ENCODE measurements at places on chromosomes 4 and X. TPM values are rescaled to one million over a fixed set of nuclear protein-coding genes. Genes with fewer than 3 reads are reported as not detected.

Gene CPLX1
- 1.9 TPM for total RNA-seq

Gene ZNF275
- total RNA-seq: 15.6 TPM

Gene CXCL5
- total RNA-seq: not detected

Gene TMPRSS11B
- total RNA-seq: not detected

Gene GRIA2
- not detected for total RNA-seq

Gene SLC9B1
- 3.4 TPM for total RNA-seq

Gene UGT2B7
- total RNA-seq: not detected

Gene C4orf51
- total RNA-seq: not detected

Gene MAGEA2
- total RNA-seq: not detected

Gene CEP44
- 29.7 TPM for total RNA-seq

Gene CFP
- total RNA-seq: 9.5 TPM

Gene KCNE5
- total RNA-seq: 0.16 TPM

Gene SRPK3
- not detected for total RNA-seq

Gene TMEM192
- total RNA-seq: 10.2 TPM

Gene PHOX2B
- total RNA-seq: not detected

GRCh38 chrX:73126240-73126639 is 46.9 kb upstream of the PABPC1L2A start:
- no peak for DNase-seq
- peaks cover 20% of the 10 kb centered on the region for H3K27me3 ChIP-seq
- peaks cover 3% of the 10 kb centered on the region for H3K36me3 ChIP-seq
- H3K4me1 ChIP-seq: no peaks in the 10 kb centered on the region

GRCh38 chr4:161448550-161449180 is 715.1 kb downstream of the FSTL5 start:
- no peaks in the 10 kb centered on the region for H3K4me1 ChIP-seq
- H3K27me3 ChIP-seq: no peaks in the 10 kb centered on the region
- H3K27ac ChIP-seq: no peak overlapping the region
- no peak overlapping the region for H3K4me3 ChIP-seq
- DNase-seq: no peak
- no peaks in the 10 kb centered on the region for H3K36me3 ChIP-seq

- peaks cover 3% of the 10 kb centered on the region for H3K36me3 ChIP-seq
- peaks cover 20% of the 10 kb centered on the region for H3K4me1 ChIP-seq
- peaks cover 14% of the 10 kb centered on the region for H3K27me3 ChIP-seq
- peak overlapping the region; percentile 100 for H3K27ac ChIP-seq
Observed at GRCh38 chrX:68498044-68498507, 775 bp upstream of the YIPF6 start.

DNA sequence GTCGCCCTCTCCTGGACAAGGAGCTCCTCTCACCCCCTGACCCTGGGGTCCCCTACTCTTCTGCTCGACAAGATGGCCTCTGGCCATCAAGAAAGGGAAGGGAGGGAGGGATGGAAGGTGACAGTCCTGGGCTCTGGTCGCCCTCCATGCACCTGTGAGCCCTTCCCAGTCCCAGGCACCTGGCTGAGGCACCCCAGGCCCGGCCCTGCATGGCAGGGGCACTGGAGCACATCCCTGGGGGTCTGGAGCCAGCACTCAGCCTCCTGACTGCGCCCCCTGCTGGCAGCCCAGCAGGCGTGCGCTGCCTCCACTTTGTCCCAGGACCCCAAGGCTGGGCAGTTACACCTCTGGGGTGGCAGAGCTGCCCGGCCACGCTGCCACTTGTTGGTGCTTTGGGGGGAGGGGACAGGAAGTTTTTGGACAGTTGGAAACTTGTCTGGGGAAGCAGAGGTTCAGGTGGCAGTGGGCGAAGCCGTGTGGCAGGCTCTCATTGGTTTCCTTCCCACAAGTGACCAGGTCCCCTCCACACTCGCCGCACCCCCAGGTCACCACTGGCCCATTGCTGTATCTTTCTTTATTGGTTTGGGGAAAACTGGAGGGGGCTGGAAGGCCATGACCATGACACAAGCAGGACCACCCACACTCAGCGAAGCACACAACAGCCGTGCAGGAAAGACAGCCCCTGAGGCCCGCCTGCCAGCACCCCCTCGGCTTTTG is 4.3 kb downstream of the PNCK start:
- H3K4me3 ChIP-seq: no peak overlapping the region
- peak; percentile 41 for DNase-seq
- peaks cover 10% of the 10 kb centered on the region for H3K4me1 ChIP-seq
- H3K27ac ChIP-seq: no peak overlapping the region

- H3K27ac ChIP-seq: no peak overlapping the region
- H3K4me3 ChIP-seq: no peak overlapping the region
- no peak for DNase-seq
- peaks cover 10% of the 10 kb centered on the region for H3K4me1 ChIP-seq
Observed at GRCh38 chrX:30870572-30870971, 18.5 kb downstream of the TAB3 start.

DNA sequence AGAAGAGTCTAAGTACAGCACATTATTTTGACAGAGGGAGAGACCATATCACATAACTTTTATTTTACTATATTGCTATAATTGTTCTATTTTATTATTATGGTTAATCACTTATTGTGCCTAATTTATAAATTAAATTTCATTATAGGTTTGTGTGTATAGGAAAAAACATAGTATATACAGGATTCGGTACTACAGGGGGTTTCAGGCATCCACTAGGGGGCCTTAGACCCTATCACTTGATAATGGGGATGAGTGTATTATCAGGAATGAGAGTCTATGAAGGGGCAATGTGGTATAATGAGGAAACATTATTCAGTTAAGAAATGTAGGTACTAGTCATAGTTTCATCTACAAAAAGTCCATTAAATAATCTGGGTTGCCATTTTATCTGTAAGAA is 833.1 kb downstream of the C4orf33 start:
- no peaks in the 10 kb centered on the region for H3K4me1 ChIP-seq
- H3K36me3 ChIP-seq: no peaks in the 10 kb centered on the region
- H3K27me3 ChIP-seq: no peaks in the 10 kb centered on the region
- no peak for DNase-seq
- H3K4me3 ChIP-seq: no peak overlapping the region

DNA sequence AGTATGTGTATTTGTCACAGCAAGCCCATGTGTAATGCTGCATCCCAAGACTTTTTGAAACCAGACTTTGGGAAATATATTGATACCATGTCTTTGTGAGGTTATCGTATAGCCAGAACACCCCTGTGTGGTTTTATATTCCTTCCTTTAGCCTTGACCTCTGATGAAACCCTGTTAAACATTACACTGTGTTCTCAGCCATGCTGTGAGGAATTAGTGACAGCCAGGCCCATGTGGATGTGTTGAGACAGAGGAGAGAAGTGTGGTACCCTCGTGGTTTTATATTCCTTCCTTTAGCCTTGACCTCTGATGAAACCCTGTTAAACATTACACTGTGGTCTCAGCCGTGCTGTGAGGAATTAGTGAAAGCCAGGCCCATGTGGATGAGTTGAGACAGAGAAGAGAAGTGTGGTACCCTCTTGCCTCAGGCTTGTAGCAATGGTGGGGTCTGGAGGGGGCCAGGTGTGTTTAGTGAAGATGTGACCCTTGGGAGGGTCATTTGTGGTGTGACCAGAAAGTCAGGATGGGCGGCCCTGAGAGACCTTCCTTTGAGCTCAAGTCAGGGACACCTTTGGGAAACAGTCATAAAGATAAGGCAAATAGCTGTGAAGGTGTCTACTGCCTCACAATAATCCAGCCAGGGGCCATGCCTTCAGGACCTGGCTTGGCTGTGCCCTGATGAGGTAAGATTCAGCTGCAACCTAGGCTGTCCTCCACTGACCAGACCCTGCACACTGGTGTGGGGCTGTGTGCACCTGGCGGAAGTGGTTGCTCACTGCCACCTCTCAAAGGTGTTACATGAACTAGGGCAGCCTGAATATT is 110.0 kb downstream of the IRF2 start:
- H3K27me3 ChIP-seq: no peaks in the 10 kb centered on the region
- peaks cover 2% of the 10 kb centered on the region for H3K36me3 ChIP-seq
- no peak overlapping the region for H3K27ac ChIP-seq

DNA sequence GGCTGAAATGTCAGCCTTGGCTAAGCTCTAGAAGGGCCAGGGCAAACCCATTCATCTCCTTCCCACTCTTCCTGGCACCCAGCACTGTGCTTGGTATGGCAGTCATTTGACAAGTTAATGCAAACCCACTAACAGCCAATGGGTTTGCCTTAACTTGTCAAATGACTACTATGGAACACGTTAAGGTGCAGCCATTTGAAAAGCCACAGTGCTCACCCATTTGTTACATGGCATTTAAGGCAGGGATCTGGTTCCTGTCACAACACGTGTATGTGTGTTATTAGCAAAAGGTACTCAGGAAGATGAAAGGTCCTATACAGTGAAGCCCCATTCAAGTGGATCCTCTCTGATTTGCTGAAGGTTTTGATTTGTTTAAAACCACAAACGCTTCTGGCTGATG is 7.2 kb downstream of the CRMP1 start:
- H3K4me3 ChIP-seq: no peak overlapping the region
- H3K4me1 ChIP-seq: no peaks in the 10 kb centered on the region
- H3K27ac ChIP-seq: no peak overlapping the region
- no peak for DNase-seq
- peaks cover 56% of the 10 kb centered on the region for H3K27me3 ChIP-seq
- H3K36me3 ChIP-seq: no peaks in the 10 kb centered on the region

- H3K27ac ChIP-seq: no peak overlapping the region
- H3K4me3 ChIP-seq: peak overlapping the region; percentile 22
- peak; percentile 40 for DNase-seq
- no peaks in the 10 kb centered on the region for H3K27me3 ChIP-seq
Observed at GRCh38 chr4:40656201-40656863, 26.7 kb upstream of the RBM47 start.

- H3K4me3 ChIP-seq: no peak overlapping the region
- H3K36me3 ChIP-seq: no peaks in the 10 kb centered on the region
- no peak overlapping the region for H3K27ac ChIP-seq
- no peaks in the 10 kb centered on the region for H3K4me1 ChIP-seq
- H3K27me3 ChIP-seq: no peaks in the 10 kb centered on the region
- DNase-seq: no peak
Observed at GRCh38 chr4:40811956-40812355, 62.2 kb downstream of the NSUN7 start.

GRCh38 chr4:85873566-85873965 is 398.6 kb downstream of the ARHGAP24 start:
- no peak overlapping the region for H3K4me3 ChIP-seq
- H3K4me1 ChIP-seq: no peaks in the 10 kb centered on the region
- H3K27ac ChIP-seq: no peak overlapping the region
- H3K36me3 ChIP-seq: no peaks in the 10 kb centered on the region
- no peak for DNase-seq
- no peaks in the 10 kb centered on the region for H3K27me3 ChIP-seq

DNA sequence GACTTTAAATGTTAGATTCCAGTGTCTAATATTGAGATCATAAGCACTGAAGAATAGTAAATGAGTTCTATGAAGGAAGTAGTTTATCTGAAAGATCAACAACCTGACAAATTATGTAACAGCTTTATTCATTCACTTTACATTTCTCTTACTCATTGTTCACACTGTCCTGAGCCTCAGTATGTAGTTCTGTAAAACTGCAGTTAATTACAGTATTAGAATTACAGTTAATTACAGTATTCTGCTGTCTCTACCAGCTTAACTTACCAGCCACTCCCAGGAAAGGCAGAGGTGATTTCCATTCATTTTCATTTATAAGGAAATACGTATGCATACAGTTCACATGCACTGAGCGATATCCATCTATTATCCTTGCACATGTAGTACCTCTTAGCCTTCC is 32.7 kb downstream of the NFKB1 start:
- H3K36me3 ChIP-seq: peaks cover 6% of the 10 kb centered on the region
- DNase-seq: no peak
- no peak overlapping the region for H3K27ac ChIP-seq
- H3K4me1 ChIP-seq: peaks cover 73% of the 10 kb centered on the region

DNA sequence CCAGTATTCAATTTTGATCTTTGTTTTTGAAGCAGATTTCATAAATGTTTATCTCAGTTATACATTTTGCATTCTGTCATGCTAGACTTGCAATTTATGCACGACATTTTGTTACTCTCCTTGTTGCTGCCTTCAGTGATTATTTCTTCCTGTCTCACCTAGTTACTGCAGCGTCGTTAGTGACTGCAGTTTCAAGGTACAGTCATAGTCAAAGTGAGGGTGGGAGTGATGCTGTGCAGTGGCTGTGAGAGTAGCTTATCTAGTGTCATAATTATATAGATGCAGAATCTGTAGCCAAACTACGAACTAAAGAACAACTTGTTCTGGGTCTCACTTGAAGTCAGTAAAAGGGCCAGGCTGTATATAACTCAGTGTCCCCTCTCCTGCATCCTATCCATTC is 69.8 kb downstream of the GPR101 start:
- peak; percentile 13 for DNase-seq
- peaks cover 6% of the 10 kb centered on the region for H3K27me3 ChIP-seq
- H3K27ac ChIP-seq: no peak overlapping the region
- peaks cover 6% of the 10 kb centered on the region for H3K4me1 ChIP-seq

DNA sequence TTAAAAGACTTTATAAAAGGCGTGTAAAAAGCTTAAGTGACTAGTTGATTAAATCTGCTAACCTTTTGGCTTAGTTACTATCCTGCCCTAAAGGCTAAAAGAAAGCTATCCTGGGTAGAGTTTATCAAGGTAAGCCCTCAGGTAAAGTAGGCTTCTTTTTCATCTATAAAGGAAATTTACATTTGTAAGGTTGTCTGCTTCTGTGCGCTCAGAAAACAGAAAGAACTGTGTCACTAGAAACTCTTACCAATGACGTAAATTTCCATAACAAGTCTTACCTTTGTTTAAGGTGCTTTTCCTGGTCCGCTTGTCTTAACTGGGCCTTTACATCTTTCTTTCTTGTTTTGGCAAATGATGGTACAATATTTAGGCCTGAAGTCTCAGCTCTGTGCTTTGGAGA is 37.7 kb upstream of the FGF2 start:
- no peak overlapping the region for H3K27ac ChIP-seq
- DNase-seq: no peak
- H3K36me3 ChIP-seq: peaks cover 2% of the 10 kb centered on the region
- no peak overlapping the region for H3K4me3 ChIP-seq
- H3K27me3 ChIP-seq: peaks cover 4% of the 10 kb centered on the region
- H3K4me1 ChIP-seq: peaks cover 24% of the 10 kb centered on the region

- H3K36me3 ChIP-seq: no peaks in the 10 kb centered on the region
- H3K27ac ChIP-seq: no peak overlapping the region
- peaks cover 28% of the 10 kb centered on the region for H3K4me1 ChIP-seq
- no peak for DNase-seq
- H3K4me3 ChIP-seq: no peak overlapping the region
Observed at GRCh38 chr4:143407474-143407873, 70.8 kb downstream of the GAB1 start.

DNA sequence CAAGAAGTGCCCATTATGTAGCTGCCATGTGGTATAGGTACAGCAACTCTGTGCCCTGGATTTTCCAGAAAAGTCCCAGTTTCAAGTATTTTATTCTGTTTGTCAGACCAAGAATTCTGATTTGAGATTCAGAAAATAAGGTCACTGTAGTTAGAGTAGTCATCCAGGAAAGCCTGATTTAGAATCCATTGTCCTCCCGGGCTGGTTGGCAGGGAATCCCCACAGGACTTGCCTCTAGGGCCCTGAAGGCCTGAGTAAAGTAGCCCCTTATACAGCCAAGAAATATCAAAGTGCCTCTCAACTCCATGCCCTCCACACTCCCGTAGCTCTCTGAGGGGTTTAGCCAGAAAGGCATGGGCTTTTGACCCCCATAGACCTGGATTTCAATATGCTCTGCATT is 36.3 kb downstream of the RTL5 start:
- H3K27ac ChIP-seq: no peak overlapping the region
- DNase-seq: no peak
- H3K27me3 ChIP-seq: peaks cover 79% of the 10 kb centered on the region
- H3K4me3 ChIP-seq: no peak overlapping the region
- H3K36me3 ChIP-seq: no peaks in the 10 kb centered on the region
- H3K4me1 ChIP-seq: peaks cover 11% of the 10 kb centered on the region

GRCh38 chr4:58809366-58809765 is 1699.2 kb upstream of the IGFBP7 start:
- no peaks in the 10 kb centered on the region for H3K4me1 ChIP-seq
- H3K4me3 ChIP-seq: no peak overlapping the region
- no peaks in the 10 kb centered on the region for H3K27me3 ChIP-seq
- no peak overlapping the region for H3K27ac ChIP-seq
